ENCODE measurements at places on chromosomes 16 and 17.

- no peak for DNase-seq
Observed at GRCh38 chr17:77382966-77383612, 242.3 kb downstream of the SEC14L1 start.

- no peak for DNase-seq
Observed at GRCh38 chr16:24721830-24722238, 7.6 kb upstream of the TNRC6A start.

DNA sequence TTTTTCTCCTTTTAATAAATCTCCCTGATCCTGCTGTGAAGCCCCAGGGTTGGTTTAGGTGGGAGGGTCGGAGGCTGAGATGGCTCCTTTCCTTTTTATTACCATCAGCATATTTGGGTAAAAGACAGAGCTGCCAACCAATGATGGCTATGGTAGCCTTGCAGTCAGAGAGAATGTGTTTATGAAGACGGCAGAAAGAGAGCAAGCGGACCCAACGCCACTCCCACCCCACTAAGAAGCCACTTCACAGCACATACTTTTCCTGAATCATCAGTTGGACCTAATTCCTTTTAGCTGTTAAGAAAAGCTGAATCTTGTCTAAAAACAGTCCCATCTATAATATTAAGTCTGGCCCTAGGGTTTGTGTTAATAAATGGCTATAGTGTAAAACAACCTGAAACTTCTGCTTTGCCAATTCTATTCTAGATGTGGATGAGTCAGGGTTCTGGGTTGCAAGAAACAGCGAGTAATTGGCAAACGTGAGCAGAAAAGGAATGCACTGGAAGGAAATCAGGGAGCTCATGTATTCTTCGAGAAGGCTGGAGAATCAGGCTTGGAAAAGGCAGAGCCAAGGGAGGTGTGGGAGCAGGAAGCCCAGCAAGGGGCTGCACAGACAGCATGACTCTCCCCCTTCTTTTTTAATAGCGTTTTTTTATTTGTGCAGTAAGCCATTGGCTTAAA, 34.0 kb upstream of the PRKCA start:
- no peak for DNase-seq

GRCh38 chr17:47316311-47316710, 7.4 kb upstream of the EFCAB13 start:
- DNase-seq = no peak

- DNase-seq = no peak
Observed at GRCh38 chr17:39916918-39917317, 1.5 kb downstream of the GSDMB start.

All from Panc1 (cell line).